ENCODE measurements at places on chromosomes 1 and 21. TPM values are rescaled to one million over a fixed set of nuclear protein-coding genes. Genes with fewer than 3 reads are reported as not detected.

Gene AMY2A
- 4.7 TPM for total RNA-seq

Gene PAPPA2
- 2.0 TPM for total RNA-seq

Gene DNAJC6
- 3.7 TPM for total RNA-seq

DNA sequence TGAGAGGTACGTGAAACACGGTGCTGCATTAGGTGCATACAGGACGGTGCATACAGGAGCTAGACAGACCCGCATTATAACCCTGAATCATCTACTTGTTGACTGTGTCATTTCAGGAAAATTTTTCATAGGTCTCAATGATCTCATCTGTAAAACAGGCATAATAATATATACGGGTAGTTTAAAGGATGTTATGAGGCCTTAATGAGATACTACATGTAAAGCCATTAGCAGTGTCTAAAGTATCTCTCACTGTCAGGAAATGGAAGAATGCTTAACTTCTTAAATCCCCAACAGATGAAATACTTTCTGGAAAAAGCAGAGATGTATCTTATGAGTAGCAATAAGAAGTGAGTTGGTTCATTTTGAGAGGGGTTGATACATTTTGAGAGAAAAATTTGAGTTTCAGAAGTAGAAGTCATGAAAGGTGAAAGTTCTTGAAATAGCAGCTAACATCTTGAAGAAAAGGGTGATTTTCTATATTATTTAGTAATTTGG, 669.6 kb downstream of the PTPRC start:
- no peaks in the 10 kb centered on the region for H3K36me3 ChIP-seq
- H3K27me3 ChIP-seq, result no peaks in the 10 kb centered on the region
- DNase-seq, result no peak
- no peak overlapping the region for H3K27ac ChIP-seq
- no peak overlapping the region for H3K4me3 ChIP-seq

Gene PER3
- 19.8 TPM for total RNA-seq

Gene HCRTR1
- total RNA-seq, result not detected

Gene FAM229A
- total RNA-seq, result 12.0 TPM

DNA sequence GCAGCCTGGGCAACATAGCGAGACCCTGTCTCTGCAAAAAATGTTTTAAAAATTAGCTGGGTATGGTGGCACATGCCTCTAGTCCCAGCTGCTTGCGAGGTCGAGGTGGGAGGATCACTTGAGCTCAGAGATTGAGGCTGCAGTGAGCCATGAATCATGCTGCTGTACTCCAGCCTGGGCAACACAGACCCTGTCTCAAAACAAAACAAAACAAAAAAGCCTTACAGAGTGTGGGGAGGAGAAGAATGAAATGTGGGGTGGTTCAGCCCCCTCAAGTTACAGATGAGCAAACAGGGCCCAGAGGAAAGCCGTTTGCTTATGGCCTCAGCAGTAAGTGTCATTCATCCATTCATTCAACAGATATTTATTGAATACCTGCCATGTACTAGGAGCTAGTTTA, 40.7 kb downstream of the RPS6KA1 start:
- no peak for DNase-seq
- H3K36me3 ChIP-seq, result no peaks in the 10 kb centered on the region
- H3K4me3 ChIP-seq, result no peak overlapping the region
- no peaks in the 10 kb centered on the region for H3K4me1 ChIP-seq
- no peaks in the 10 kb centered on the region for H3K27me3 ChIP-seq

Gene PRKAA2
- 16.9 TPM for total RNA-seq

Gene HES5
- total RNA-seq, result 2.7 TPM

DNA sequence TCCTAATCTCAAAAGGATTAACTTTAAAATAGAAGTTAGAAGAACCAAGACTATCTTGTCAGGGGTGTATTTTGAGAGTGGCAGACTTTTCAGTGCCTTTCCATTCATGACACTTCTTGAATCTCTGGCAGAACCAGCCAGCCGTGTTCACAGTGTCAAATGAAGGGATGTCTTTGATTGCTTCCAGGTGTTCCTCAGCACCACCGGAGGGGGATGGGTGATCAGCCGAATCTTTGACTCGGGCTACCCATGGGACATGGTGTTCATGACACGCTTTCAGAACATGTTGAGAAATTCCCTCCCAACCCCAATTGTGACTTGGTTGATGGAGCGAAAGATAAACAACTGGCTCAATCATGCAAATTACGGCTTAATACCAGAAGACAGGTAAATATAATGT, 32.3 kb downstream of the FMO1 start:
- H3K4me3 ChIP-seq, result no peak overlapping the region
- no peaks in the 10 kb centered on the region for H3K4me1 ChIP-seq
- no peaks in the 10 kb centered on the region for H3K27me3 ChIP-seq
- no peak for DNase-seq
- H3K36me3 ChIP-seq, result no peaks in the 10 kb centered on the region

DNA sequence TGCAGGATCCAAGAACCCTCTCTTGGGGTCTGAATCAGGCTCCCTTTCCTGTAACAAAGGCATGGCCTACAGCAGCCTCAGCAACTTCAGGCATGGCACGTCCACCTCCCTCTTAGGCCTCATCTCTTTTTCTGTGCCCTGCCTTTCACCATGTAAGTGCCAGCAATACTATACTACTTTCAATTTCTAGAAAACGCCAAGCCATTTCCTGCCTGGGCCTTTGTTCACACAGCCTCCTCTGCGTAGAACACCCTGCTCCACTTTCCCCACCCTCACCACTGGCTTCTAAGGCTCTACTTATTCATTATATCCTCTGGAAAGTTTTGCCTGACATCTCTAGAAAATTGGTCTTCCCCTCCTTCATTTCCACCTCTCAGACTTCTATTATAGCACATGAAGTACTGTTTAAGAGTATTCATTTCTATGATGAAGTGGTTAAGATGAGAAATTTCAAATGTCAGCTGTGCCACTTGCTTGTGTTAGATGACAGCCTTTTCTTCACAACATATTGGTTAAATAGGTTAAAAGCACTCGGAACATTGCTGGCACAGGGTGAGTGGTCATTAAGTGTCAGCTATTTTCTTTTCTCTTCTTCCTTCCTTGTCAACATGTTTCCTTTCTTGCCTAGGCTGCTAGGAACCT, 41.6 kb upstream of the VWA5B1 start:
- H3K27me3 ChIP-seq, result no peaks in the 10 kb centered on the region
- no peaks in the 10 kb centered on the region for H3K36me3 ChIP-seq
- H3K27ac ChIP-seq, result no peak overlapping the region
- no peaks in the 10 kb centered on the region for H3K4me1 ChIP-seq
